ENCODE measurements at places on chromosomes 6 and 20. TPM values are rescaled to one million over a fixed set of nuclear protein-coding genes. Genes with fewer than 3 reads are reported as not detected.

DNA sequence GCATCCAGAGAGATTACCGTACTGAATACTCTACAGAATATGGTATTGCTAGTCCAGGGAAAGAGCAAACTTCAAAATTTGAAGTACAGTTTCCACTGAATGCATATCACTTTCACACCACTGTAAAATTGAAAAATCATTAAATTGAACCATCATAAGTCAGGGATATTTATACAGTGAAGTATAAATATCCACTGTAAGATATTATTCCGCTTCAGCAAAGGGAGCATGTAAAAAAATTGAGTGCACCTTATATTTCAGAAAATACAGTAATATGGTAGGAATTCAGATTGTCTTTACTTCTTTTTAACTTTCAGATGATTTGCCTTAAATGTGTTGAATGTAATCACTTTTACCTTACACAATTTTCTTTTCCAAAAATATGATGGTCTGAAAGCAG lies 60.9 kb upstream of the TXNDC5 start:
- DNase-seq = no peak

GRCh38 chr6:31476515-31477139 lies 21.3 kb upstream of the MICB start:
- DNase-seq = no peak

GRCh38 chr20:38673725-38674091 lies 50.6 kb upstream of the SLC32A1 start:
- DNase-seq = no peak

- no peak for DNase-seq
Observed at GRCh38 chr6:112113918-112114317, 26.5 kb downstream of the FAM229B start.

- no peak for DNase-seq
Observed at GRCh38 chr6:151294561-151295101, 54.9 kb downstream of the AKAP12 start.

DNA sequence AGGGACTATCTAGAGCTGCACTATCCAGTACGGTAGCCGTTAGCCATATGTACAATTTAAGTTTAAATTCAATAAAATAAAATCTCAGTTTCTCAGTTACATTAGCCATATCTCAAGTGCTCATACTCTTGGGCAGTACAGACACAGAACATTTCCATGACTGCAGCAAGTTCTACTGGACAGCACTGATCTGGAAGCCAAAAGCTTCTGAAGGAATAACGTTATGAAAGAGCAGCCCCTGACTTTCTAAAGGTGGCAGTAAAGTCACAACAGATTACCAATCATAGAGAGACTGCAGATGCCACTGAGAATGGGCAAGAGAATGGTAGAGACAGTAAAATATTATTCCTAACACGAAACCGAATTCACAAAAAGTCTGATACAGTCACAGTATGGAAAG lies 36.8 kb downstream of the NDRG3 start:
- no peak for DNase-seq

- DNase-seq = no peak
Observed at GRCh38 chr20:35571555-35571954, 29.7 kb downstream of the ERGIC3 start.

DNA sequence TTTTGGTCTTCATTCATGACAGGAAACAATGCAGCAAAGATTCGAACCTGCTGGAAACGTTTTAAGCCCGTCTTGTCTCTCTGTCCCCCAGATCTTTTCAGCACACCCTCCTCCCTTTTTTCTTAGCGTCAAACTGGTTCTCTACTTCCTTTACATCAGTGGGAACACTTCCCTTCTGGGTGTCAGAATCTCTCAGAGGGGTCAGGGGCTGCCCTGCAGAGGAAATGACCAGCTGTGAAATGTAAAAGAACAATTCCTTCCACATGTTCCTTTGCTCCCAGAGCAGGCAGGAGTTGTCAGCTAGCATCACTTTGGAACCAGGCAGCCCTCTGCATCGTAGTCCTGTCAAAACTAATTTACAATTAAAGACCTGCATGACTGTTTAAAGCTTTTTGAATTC lies 619.0 kb downstream of the TFAP2A start:
- no peak for DNase-seq

- DNase-seq = no peak
Observed at GRCh38 chr20:43161716-43162115, 28.0 kb downstream of the PTPRT start.

GRCh38 chr20:5570452-5570851 lies 179.7 kb upstream of the SHLD1 start:
- DNase-seq = no peak

GRCh38 chr6:136371959-136372358 lies 82.3 kb upstream of the BCLAF1 start:
- no peak for DNase-seq

DNA sequence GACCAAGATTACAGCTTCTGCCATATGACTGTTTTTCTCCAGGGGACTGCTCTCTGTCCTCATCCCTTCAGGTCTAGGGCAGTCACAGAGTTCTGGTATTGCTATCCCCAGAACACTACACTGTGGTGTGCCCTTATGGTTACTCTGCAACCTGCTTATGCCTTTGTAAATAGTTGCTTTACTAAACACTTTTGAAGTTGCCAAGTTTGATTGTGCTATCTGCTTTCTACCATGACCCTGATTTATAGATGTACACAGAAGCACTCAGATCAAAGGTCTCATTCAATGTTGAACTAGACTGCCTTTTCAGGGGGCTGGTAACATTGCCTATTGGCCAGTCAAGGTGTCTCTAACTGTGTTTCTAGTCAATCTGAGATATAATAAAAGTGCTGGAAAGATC lies 794.7 kb downstream of the DHX35 start:
- DNase-seq = no peak

GRCh38 chr6:131976545-131977061 lies 25.4 kb upstream of the CCN2 start:
- DNase-seq = no peak

GRCh38 chr20:63208346-63208909 lies 7.5 kb downstream of the YTHDF1 start:
- DNase-seq = no peak

- DNase-seq = no peak
Observed at GRCh38 chr6:169918239-169918953, 167.0 kb downstream of the ERMARD start.

GRCh38 chr20:36784900-36785299 lies 11.3 kb upstream of the DSN1 start:
- no peak for DNase-seq

DNA sequence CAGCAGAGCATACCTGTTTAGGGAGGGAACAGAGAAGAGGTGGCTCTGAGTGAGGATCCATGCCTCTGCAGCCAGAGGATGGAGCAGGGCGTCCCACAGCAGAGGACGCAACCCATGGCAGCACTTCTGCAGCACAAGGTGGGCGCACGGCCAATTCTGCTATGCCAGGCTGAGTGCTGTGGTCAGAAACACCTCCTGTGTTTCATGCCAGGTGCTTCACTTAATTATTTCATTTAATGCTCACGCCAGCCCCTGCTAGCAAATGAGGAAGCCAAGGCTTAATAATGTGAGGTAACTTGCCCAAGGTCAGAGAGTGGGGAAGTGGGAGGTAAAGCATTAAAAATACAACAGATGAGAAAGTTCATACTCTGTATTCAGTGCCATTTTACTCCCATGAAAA lies 68.5 kb upstream of the PTGIS start:
- no peak for DNase-seq

DNA sequence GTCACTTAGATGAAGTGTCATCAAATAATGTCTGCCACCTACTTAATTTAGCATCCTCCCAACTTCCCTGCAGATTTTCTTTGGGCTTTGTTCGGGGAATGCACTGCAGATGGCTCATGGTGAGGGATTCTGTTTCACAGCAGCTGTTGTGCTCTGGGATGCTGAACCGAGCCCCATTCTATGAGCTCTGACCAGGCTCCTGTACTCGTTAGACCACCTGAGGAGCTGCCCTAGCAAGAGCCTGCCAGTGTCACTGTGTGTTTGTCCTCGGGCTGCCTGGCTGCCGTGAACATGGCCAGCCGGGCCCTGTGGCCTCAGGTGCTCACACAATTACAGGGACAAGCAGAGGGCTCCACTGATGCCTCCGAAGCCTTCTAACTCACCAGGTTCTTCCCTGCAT lies 238.8 kb upstream of the ECI2 start:
- DNase-seq = no peak

- DNase-seq = peak; percentile 41
Observed at GRCh38 chr6:127343809-127344659, 625 bp upstream of the ECHDC1 start.

DNA sequence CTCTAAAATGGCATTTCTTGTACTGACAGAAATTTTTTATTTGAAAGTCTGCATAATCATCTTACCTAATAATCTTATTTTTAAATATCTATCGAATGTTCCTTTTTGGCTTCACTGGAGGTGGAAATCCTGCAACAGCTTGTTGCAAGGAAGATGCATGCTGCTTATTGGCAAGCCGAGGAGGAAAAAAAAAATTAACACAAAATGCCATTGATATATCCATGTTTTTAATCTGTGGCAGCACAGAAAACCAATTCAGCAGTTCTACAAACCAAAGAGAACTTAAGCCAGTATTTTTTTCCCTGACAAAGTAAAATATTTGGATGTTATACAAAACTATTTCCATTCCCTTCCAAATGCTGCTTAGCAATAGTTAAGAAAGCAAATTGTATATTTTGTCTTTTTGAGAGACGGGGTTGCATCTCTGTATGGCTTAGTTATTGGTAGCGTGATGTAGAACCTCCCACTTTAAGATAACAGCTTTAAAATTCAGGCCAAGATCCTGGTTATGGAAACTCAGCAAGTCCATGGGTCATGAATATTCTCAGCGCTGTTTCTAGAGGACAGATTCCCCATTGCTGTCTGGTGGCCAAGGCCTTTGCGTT lies 231.4 kb downstream of the TMEM242 start:
- no peak for DNase-seq

DNA sequence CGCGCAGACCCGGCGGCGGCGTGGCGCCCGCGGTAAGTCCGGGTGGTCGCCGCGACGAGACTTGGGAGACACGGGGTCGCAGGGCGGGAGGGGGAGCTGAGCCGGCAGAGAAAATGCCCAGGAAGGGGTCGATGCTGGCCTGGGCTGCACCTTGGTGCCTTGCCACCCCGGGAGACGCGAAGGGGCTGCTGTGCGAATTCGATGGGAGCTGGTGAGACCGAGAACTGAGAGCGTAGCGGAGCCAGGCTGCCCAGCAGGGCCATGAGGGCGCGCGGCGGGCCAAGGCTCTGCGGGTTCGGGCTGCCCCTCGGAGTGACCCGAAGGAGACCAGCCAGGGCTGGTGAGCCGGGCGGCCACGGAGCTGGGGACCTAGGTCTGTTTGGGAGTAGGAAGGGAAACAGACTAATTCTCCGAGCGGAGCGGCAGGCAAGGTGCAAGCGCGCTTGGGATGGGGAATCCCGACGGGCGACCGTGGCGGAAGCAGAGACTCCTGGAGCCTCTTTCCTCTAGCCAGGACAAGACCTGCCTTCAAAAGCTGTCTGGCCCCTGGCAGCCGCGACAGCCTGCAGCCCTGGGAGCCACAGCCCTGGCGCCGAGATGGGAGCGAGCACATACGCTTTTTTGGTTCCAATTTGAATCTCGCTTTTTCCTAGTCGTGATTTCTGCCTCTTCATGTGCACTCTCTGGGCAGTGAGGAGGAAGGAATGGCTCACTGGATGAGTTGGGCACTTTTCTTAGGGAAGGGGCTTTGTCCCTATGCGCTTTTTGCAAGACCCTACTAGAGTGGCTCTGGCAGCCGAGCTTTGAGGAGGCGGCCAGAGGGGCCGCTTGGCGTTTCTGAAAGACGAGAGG lies 691 bp downstream of the SYNDIG1 start:
- no peak for DNase-seq

DNA sequence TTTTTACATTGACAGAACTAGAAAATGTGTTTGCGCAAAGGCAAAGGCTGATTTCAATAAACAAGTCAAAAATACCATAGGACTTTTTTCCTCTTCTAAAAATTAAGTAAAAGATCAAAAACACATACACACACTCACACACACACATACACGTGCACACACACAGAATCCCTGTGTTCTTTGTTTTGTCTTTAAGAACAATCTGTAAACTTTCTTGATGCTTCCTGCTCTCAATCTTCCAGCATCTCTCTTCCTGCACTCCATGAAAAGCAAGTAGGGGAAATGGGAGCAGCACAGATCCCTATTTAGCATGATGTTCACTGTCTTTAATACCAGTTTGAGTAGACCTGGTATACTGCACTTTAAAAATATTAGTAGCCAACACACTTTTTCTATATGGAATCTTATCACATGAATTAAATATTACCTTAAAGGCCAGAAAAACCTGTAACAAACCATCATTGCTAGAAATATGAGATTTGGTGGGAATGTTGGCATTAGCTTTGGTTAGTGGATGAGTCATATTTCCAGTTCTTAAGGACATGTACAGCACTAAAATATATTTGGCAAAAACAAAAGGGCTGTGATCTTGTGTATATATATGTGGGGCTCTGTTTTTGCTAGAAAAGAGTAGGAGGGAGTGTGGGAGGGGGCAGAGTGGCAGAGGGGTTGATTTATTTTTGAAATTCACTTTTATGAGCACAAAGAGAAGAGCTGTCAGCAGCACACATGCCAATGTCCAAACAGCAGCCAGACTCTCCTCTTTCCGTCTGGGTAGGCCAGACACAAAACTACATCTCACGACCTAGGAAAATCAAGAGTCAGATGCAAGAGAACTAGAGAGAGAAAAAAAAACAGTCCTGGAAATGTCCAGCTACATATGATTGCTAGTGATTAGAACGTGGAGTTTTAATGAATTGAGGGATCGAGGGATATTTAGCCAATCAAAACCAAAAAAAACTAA lies 4.6 kb downstream of the PTPRK start:
- no peak for DNase-seq

GRCh38 chr6:35480176-35480575 lies 12.0 kb downstream of the RPL10A start:
- DNase-seq = no peak

- DNase-seq = no peak
Observed at GRCh38 chr6:149080511-149080910, 237.0 kb upstream of the TAB2 start.

- no peak for DNase-seq
Observed at GRCh38 chr20:14385176-14385740, 47.8 kb upstream of the FLRT3 start.

GRCh38 chr6:5553767-5554166 lies 292.5 kb downstream of the FARS2 start:
- DNase-seq = no peak

- no peak for DNase-seq
Observed at GRCh38 chr6:140566781-140567277, 1192.4 kb upstream of the CITED2 start.

PTGIS gene
- 27.0 TPM for polyA plus RNA-seq

LIME1 gene
- polyA plus RNA-seq = 2.8 TPM

TFAP2A gene
- polyA plus RNA-seq = 27.9 TPM

EYS gene
- 0.69 TPM for polyA plus RNA-seq

ADGRB3 gene
- polyA plus RNA-seq = 5.2 TPM

C6orf132 gene
- 4.1 TPM for polyA plus RNA-seq

ZBTB46 gene
- polyA plus RNA-seq = 16.0 TPM

LY6G5C gene
- 2.4 TPM for polyA plus RNA-seq

CEP250 gene
- polyA plus RNA-seq = 48.1 TPM

VARS1 gene
- polyA plus RNA-seq = 59.4 TPM

TRAPPC3L gene
- polyA plus RNA-seq = 0.50 TPM

EEF1A2 gene
- 0.79 TPM for polyA plus RNA-seq

SNX21 gene
- polyA plus RNA-seq = 9.8 TPM

PDE7B gene
- polyA plus RNA-seq = 8.3 TPM

All from right renal cortex interstitium (tissue), 3 donors.